Mucosa of gallbladder (tissue), 1 donor: ENCODE measurements at places on chromosomes 7 and 10.

- DNase-seq, result no peak
These were observed 106.9 kb upstream of the PDLIM1 start for GRCh38 chr10:95397747-95398146.

- DNase-seq, result peak; percentile 23
These were observed 112.4 kb upstream of the YAE1 start for GRCh38 chr7:39453743-39454355.

DNA sequence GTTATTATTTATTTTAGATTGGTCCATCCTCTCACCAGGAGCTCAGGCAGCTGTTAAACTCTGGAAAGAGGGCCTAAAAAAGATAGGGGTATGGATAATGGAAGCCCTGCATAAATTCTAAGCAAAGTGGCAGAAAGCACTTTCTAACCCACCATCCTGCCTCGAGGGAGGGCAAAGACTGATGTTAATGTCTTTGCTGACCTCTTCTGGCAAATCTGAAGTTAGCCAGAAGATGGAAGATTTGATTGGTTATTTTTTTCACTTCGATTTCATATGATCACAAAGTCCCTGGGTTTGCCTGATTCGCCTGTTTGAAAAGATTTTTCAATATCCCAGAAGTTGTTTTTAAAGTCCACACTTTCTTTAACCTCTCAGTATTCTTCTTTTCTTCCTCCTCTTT lies 24.8 kb downstream of the OR9A2 start:
- DNase-seq, result no peak

- DNase-seq, result no peak
These were observed 923 bp downstream of the TRIL start for GRCh38 chr7:28957064-28957750.

DNA sequence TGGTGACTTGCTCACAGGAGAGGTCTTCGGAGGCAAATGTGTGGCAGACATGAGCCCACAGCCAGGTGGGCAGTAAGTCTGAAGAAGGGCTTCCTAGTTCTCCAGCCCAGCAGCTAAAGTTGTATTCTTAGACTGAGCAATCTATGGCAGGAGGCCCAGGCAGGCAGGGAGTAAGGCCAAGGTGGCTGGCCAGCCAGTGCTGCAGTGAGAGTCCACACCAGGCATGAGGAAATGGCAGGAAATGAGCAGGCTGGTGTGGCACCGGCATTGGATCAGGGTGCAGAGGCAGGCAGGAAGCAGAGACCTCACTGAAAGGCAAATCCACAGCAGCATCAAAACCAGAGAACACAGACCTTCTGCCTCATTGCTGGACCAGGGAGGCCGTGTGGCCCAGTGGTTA lies 84.6 kb upstream of the PDE1C start:
- DNase-seq, result peak; percentile 40

DNA sequence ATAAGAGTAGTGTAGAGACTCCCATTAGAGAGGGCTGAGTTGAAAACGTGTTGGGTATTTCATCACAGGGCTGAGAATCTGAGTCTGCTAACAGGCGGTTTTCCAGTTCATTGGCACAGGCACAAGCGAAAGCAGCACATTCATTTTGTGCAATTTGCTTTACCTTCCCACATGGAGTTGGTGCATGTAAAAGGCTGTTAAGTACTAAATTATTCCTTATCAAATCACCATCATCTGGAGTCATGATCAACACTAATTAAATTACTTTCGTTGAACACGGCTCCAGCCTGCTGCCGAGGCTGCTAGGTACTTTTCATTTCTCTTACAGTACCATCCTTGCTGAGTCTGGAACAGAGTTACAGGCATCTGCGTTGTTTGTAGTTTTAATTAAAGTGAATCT lies 43.8 kb downstream of the ETV1 start:
- no peak for DNase-seq

GRCh38 chr10:87733081-87733480 lies 73.4 kb downstream of the PAPSS2 start:
- no peak for DNase-seq

- DNase-seq, result no peak
These were observed 594 bp downstream of the CNNM1 start for GRCh38 chr10:99329554-99330346.

DNA sequence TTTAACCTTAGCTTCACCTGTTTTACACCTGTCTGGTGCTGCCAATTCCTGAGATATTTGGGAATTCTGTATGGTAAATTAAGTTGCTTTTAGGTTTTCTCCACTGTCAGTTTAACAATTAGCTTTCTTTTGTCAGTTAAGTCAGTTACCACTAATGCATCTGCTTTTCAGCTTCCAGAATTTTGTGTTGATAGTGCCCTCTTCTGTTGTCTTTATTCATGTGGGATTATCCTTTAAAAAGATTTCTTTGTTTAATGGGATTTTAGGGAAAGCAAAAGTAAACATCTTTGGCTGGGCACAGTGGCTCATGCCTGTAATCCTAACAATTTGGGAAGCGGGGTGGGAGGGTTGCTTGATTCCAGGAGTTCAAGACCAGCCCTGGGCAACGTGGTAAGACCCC lies 8.1 kb downstream of the TFAM start:
- no peak for DNase-seq

GRCh38 chr7:37901236-37901827 lies 15.3 kb downstream of the SFRP4 start:
- DNase-seq, result no peak

- no peak for DNase-seq
These were observed 180.9 kb downstream of the ADAM12 start for GRCh38 chr10:126207313-126207771.

GRCh38 chr7:23863209-23863787 lies 153.3 kb downstream of the STK31 start:
- DNase-seq, result no peak

GRCh38 chr7:157359581-157359980 lies 22.8 kb downstream of the DNAJB6 start:
- no peak for DNase-seq

DNA sequence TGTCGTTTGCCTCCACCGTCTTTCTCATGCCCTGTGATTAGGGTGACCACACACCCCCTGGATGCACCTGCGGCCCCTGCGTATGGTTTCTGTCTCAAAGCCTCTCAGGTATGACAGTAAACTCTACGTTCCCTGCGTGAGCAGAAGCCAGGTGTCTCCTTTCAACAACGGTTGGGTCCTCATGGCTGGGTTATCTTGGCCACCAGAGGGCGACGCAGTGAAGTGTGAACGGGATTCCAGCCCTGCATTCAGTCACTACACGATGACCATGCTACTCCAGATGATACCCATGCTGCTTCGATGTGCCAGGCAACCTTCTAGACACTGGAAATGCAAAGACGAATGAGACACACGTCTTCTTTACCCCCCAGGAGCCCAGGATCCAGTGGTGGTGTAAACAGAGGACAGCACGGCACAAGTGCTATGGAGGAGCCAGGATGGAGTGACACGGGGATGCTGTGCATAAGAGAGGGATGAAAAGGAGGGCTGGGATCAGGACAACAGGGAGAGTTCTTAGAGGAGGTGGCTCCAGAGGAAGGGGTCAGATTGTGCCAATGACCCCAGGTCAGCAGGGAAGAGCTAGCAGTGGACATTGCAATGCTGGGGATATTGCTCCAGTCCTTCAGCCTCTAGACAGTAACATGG lies 228.1 kb upstream of the PFKP start:
- peak; percentile 21 for DNase-seq

- DNase-seq, result no peak
These were observed 584.7 kb downstream of the PHTF2 start for GRCh38 chr7:78383096-78383880.

DNA sequence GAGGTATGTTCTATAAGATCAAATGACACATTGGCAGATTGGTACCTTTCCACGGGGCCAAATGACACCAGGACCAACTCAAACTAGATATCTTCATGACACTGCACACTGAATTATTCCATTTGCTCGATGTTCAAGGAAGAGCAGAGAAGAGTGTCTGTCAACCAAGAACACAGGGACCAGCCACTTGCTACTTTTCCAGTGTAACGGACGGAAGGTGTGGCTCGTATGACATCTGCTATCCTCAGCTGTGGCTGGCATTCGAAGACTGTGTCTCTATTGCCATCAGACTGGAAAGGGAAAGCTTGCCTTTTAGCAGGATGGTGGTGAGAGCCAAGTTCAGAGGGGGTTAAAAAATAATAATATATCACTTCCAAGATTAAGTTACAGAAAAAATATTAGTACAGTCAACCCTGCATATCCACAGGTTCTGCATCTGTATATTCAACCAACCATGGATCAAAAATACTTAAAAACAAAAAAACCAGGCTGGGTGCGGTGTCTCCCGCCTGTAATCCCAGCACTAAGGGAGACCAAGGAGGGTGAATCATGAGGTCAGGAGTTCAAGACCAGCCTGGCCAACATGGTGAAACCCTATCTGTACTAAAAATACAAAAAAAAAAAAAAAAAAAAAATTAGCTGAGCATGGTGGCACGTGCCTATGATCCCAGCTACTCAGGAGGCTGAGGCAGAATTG lies 237.1 kb downstream of the PRPF18 start:
- no peak for DNase-seq

DNA sequence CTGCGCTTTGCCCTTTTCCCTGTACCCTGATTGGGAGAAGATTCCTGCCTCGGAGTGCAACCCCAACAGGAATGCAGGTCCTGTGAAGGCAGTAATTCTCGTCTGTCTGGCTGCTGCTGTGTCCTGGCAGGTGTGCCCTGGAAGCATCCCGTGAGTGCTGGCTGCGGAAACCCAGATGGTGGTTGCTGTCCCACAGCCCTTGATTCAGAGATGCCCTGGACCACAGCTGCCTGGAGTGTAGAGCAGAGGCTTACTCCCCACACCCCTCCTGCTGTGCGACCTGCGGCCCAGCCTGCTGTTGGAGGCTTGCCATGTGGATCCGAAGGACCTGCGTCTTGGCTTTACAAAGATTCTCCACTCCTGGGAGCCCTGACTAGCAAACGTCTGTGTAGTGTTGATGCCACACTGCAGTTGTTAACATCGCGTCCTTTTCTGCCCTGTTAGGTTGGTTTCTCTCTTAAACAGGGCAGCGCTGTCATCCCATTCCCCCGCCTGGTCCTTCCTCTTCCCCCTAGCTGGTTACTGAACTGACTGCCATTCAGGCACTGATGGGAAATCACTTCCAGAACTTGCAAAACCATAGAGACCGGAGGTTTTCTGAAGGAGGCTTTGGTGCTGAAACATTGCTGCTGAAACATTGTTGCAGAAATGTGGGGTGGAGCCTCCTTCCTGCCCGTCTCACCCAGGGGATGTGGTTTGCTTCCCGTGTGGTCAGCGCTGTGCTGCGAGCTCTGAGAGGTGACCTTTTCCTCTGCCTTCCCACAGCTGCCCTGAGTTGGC lies 53.3 kb downstream of the DNAJB6 start:
- no peak for DNase-seq

- DNase-seq, result no peak
These were observed 511.6 kb upstream of the IGFBP3 start for GRCh38 chr7:46432708-46433107.

GRCh38 chr7:154836021-154836448 lies 166.9 kb downstream of the PAXIP1 start:
- DNase-seq, result no peak

GRCh38 chr7:156842317-156842716 lies 50.7 kb downstream of the LMBR1 start:
- DNase-seq, result no peak

DNA sequence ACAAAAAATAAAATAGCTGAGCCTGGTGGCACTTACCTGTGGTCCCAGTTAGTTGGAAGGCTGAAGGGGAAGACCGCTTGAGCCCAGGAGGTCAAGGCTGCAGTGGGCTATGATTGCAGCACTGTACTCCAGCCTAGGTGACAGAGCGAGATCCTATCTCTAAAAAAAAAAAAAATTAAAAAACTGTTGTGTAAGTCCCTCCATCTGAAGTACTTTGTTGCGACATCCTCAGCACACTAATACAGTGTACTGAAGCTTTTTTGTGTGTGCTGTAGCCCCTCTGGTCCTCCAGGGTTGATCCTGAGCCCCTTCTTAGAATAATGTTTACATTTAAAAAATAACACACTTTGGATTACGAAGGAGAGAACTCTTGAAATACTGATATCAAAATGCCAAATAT lies 71.3 kb downstream of the PFKFB3 start:
- DNase-seq, result no peak

GRCh38 chr10:71999360-72000072 lies 35.3 kb downstream of the CHST3 start:
- DNase-seq, result peak; percentile 33

- DNase-seq, result no peak
These were observed 32.9 kb upstream of the ZC3HAV1L start for GRCh38 chr7:139068544-139069399.

GRCh38 chr7:127317447-127317961 lies 64.8 kb upstream of the GRM8 start:
- DNase-seq, result no peak

DNA sequence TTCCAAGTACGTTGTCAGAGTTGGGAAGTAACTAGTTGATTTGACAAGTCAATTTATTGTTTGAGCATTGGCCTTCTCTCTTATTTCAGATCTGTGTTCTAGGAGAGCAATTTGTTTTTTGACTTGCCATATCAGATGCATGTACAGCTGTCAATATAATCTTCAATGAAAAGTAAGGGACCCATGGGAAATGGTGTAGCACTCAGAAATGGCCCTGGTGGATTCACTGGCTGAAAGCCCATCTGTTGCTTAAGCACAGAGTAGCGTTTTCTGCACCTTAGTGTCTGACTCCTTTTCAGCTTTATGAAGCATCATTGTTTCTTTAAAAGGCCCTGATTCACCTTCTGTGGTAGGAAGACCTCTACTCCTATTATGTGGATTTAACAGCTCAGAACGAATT lies 10.2 kb downstream of the GARS1 start:
- no peak for DNase-seq

DNA sequence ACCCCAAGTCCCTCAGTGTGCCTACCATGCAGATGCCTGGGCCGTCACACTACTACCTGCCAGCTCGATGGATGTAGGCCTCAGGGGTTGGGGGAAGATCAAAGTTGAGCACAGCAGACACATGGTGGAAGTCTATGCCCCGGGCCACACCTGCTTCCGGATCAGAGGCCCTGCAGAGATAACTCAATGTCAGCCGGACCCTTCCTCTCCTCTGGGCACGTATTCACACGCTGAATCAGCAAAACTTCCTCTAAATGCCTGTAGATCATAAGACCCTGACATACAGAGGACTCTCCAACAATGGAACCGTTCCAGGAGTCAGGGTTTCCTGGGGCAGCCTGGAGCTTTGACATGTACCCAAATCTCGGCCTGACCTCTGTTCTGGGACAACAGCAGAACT lies 3.7 kb downstream of the DDX56 start:
- no peak for DNase-seq

DNA sequence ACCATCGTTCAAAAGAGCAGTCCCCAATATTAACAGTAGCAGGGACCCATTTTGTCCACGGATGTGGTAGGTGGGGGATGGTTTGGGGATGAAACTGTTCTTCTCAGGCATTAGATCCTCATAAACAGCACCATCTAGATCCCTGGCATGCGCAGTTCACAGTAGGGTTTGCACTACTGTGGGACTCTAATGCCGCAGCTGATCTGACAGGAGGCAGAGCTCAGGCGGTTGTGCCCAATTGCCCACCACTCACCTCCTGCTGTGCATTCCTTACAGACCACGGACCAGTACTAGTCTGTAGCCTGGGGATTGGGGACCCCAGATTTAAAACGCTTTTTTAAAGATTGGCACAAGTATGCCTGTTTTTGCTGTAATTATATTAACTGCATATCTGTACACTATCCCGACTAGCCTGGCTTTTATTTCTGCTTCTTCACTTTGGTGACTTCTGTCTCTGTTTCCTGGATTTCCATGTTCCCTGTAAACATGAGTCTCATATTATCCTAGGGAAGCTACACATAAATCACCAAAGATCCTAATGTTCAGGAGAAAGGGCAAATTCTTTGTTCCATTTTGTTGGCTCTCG lies 163.3 kb upstream of the AKR1E2 start:
- DNase-seq, result no peak
